ENCODE measurements at places on chromosomes 5 and 9. TPM values are rescaled to one million over a fixed set of nuclear protein-coding genes. Genes with fewer than 3 reads are reported as not detected.

Gene ARID3C
- total RNA-seq: 0.69 TPM

Gene PCDHGC3
- total RNA-seq: 69.0 TPM

Gene CDKN2B
- 0.92 TPM for total RNA-seq

Gene IL12B
- not detected for total RNA-seq

Gene AMBP
- not detected for total RNA-seq

Gene BTNL3
- not detected for total RNA-seq

Gene EFNA5
- total RNA-seq: 22.6 TPM

Gene SPINK6
- not detected for total RNA-seq

Gene IRX4
- not detected for total RNA-seq

Gene ADAMTS6
- 27.5 TPM for total RNA-seq

Measured in diencephalon (tissue), 1 donor.